Breast epithelium (tissue), 4 donors: ENCODE measurements at places on chromosomes 13 and 19. TPM values are rescaled to one million over a fixed set of nuclear protein-coding genes. Genes with fewer than 3 reads are reported as not detected.

DNA sequence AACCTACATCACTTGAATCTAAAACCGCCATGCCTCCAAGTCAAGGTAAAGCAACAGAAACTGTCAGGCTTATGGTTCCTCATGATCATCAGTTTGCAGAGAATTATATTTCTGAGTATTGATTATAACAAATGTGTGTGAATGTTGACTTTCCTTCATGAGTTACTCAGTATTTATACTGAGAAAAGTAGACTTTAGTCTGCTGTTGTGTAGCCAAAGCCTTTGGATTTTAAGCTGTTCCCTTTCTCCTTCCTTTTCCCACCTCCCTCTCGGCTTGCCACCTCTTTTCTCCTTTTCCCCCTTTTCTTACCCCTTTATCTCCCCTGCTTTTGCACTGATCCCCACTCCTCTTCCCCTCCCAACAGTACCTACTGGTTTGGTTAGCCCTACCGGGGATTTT, 20.7 kb upstream of the GPR18 start:
- no peaks in the 10 kb centered on the region for H3K36me3 ChIP-seq
- H3K27ac ChIP-seq, result no peak overlapping the region
- H3K27me3 ChIP-seq, result no peaks in the 10 kb centered on the region

GRCh38 chr19:18292462-18292809, 11.0 kb upstream of the JUND start:
- no peaks in the 10 kb centered on the region for H3K4me1 ChIP-seq
- peak overlapping the region; percentile 78 for H3K4me3 ChIP-seq
- H3K36me3 ChIP-seq, result no peaks in the 10 kb centered on the region
- H3K27me3 ChIP-seq, result no peaks in the 10 kb centered on the region
- peak; percentile 64 for DNase-seq

DNA sequence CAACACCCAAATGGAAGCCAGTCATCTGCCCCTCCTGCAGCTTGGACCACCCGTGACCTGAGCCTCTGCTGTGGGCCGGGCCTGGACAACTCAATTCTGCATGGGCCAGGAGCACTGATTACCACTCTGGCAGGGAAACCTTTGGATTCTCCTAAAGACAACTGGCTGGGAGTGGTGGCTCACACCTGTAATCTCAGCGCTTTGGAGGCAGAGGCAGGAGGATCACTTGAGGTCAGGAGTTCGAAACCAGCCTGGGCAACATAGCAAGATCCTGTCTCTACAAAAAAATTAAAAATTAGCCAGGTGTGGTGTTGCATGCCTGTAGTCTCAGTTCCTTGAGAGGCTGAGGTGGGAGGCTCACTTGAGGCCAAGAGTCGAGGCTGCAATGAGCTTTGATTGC, 6.5 kb downstream of the EPS15L1 start:
- no peaks in the 10 kb centered on the region for H3K4me1 ChIP-seq
- H3K4me3 ChIP-seq, result no peak overlapping the region
- no peak for DNase-seq
- H3K27ac ChIP-seq, result no peak overlapping the region
- no peaks in the 10 kb centered on the region for H3K36me3 ChIP-seq

HOMER3 gene
- 56.6 TPM for total RNA-seq

GRCh38 chr13:47005756-47006414, 109.0 kb upstream of the HTR2A start:
- H3K27ac ChIP-seq, result no peak overlapping the region
- no peaks in the 10 kb centered on the region for H3K4me1 ChIP-seq
- no peak overlapping the region for H3K4me3 ChIP-seq
- no peak for DNase-seq

GRCh38 chr13:42611086-42611779, 37.3 kb downstream of the TNFSF11 start:
- no peaks in the 10 kb centered on the region for H3K4me1 ChIP-seq
- no peak overlapping the region for H3K27ac ChIP-seq
- no peaks in the 10 kb centered on the region for H3K27me3 ChIP-seq
- no peak for DNase-seq
- H3K36me3 ChIP-seq, result no peaks in the 10 kb centered on the region
- no peak overlapping the region for H3K4me3 ChIP-seq

DNA sequence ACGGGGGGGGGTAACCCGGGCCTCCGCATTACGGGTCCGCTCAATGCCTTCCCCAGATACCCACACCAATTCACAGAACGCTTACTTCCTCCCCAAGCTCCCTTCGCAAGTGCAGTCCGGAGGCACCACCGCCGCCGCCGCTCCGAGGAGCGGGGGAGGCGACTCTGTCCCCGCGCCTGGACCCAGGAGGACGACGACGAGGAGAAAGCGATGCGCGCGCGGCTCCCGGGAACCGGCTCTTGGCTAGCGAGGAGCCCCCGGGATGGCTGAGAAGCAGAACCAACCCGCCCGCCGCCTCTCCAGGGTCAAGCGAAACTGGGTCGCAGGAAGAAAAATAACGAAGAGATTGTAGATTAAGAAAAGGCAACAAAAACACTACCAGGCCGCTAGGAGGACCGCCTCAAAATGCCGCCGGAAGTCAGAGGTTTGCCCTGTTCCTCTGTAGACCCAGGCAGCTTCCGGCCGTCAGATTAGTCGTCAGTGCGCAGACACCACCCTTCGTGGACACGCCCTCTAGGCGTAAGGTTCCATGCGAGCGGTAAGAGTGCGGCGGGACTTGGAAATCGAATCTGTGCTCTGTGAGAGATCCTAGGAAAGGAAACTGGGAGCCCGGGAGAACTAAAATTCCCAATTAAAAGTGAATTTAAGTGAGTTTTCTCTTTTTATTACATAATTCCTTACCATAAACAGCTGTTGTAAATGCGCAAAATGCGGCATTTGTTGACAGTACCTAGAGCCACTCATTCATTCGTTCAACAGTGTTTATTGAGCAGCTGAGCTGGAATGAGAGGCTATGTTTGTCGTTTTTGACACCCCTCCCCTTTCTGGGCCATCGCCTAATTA, at the start of gene ZC3H13:
Gene ZC3H13, minus strand, starts transcription at position 428 of the 843 bp plus-strand sequence. CDS start 7,239 bp downstream, outside the sequence.
- no peaks in the 10 kb centered on the region for H3K4me1 ChIP-seq
- peak within 1 kb of the TSS; percentile 97 for H3K27ac ChIP-seq
- H3K36me3 ChIP-seq, result no peaks in the 10 kb centered on the region
- no peaks in the 10 kb centered on the region for H3K27me3 ChIP-seq

FFAR2 gene
- total RNA-seq, result not detected

SRRM5 gene
- 0.32 TPM for total RNA-seq

SWSAP1 gene
- total RNA-seq, result 2.2 TPM

DNA sequence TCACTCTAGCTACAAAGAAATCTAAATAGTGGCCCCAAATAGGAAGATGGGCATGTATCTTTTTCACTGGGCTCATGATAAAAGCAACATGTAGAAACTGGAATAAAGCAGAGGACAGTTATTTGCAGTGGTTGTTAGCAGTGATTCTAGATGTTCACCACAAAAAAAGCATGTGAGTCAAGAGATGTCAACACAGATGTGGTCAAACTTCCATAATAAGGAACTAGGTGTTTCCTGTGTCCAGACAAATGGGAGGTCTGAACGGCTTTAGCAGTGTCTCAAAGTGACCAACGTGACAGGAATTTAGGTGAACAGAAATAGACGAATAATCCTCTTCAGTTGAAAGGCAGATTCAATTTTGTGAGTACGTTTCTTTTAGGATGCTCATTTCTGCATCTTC, 162.7 kb downstream of the TBC1D4 start:
- no peaks in the 10 kb centered on the region for H3K27me3 ChIP-seq
- no peak for DNase-seq
- no peak overlapping the region for H3K4me3 ChIP-seq
- H3K27ac ChIP-seq, result no peak overlapping the region
- H3K36me3 ChIP-seq, result no peaks in the 10 kb centered on the region

- H3K27ac ChIP-seq, result no peak overlapping the region
- no peaks in the 10 kb centered on the region for H3K27me3 ChIP-seq
- H3K4me1 ChIP-seq, result no peaks in the 10 kb centered on the region
- H3K36me3 ChIP-seq, result no peaks in the 10 kb centered on the region
- DNase-seq, result no peak
Measured at GRCh38 chr19:52748336-52748950, 13.6 kb upstream of the ZNF611 start.

DNA sequence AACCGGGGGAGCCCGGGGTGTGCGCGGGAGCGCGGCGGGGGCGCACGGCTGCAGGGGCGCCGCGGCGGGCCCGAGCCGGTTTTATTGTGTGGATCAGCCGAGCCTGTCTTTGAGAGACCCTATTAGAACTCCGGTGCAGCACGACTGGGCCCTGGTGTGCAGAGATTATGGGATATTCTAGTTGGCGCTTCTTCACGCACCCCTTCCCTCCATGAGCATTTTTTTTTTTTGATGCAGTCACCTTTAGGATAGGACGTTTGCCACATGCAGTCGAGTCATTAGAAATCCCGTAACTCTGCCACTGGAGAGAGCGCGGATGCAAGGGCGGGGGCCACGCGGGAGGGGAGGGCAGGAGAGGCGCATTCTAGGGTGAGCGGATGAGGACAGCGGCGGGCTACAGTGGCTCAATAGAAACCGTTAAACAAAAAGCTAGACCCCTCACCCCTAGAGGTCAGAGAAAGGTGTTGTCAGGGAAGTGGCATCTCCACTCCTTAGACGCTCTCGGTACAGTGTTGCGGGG, 3.7 kb downstream of the FGF9 start:
- H3K4me3 ChIP-seq, result peak overlapping the region; percentile 58
- no peak overlapping the region for H3K27ac ChIP-seq
- no peaks in the 10 kb centered on the region for H3K36me3 ChIP-seq
- peaks cover 2% of the 10 kb centered on the region for H3K27me3 ChIP-seq

TRPM4 gene
- 34.0 TPM for total RNA-seq

FGF22 gene
- 0.48 TPM for total RNA-seq

- no peaks in the 10 kb centered on the region for H3K36me3 ChIP-seq
- peak; percentile 64 for DNase-seq
- H3K4me3 ChIP-seq, result peak within 1 kb of the TSS; percentile 62
- no peaks in the 10 kb centered on the region for H3K4me1 ChIP-seq
Measured at GRCh38 chr19:34480971-34481841, at the start of gene WTIP. Gene WTIP (plus strand): TSS chr19:34481758. CDS start chr19:34481975, 217 bp downstream.

CEACAM8 gene
- not detected for total RNA-seq

- H3K27me3 ChIP-seq, result no peaks in the 10 kb centered on the region
- H3K4me1 ChIP-seq, result no peaks in the 10 kb centered on the region
- DNase-seq, result no peak
- H3K27ac ChIP-seq, result no peak overlapping the region
Measured at GRCh38 chr19:9863759-9864158, 28.6 kb downstream of the PIN1 start.

NKPD1 gene
- total RNA-seq, result 0.16 TPM

CD79A gene
- 1.8 TPM for total RNA-seq

DNA sequence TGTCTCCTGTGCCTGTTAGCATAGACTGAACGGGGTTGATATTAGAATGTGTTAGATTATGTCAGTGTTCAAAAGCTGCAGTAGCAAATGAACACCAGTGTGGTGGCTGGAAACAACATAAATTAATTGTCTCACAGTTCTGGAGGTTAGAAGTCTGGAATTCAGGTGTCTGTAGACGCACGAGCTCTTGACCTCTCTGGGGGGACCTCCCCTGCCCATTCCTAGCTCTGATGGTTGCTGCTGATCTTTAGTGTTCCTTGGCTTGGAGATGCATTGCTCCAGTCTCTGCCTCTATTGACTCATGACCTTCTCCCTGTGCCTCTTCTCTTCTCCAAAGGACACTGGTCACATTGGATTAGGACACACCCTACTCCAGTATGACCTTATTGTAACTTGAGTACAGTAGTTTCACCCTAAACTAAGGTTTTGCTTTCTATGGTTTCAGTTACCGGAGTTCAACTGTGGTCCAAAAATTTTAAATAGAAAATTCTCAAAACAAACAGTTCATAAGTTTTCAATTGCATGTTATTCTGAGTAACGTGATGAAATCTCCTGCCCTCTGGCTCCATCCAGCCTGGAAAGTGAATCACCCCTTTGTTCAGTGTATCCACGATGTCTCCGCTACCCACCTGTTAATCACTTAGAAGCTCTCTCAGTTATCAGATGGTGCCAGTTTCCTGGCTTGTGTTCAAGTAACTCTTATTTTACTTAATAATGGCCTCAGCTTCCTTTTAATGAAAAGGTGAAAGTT, 273.2 kb downstream of the MYO16 start:
- peaks cover 4% of the 10 kb centered on the region for H3K4me1 ChIP-seq
- no peaks in the 10 kb centered on the region for H3K36me3 ChIP-seq
- H3K4me3 ChIP-seq, result no peak overlapping the region
- no peak for DNase-seq
- no peaks in the 10 kb centered on the region for H3K27me3 ChIP-seq
- no peak overlapping the region for H3K27ac ChIP-seq

GRCh38 chr13:93776936-93777335, 550.3 kb downstream of the GPC6 start:
- no peaks in the 10 kb centered on the region for H3K36me3 ChIP-seq
- H3K27ac ChIP-seq, result no peak overlapping the region
- H3K4me3 ChIP-seq, result no peak overlapping the region
- H3K27me3 ChIP-seq, result no peaks in the 10 kb centered on the region
- no peak for DNase-seq
- no peaks in the 10 kb centered on the region for H3K4me1 ChIP-seq

DNA sequence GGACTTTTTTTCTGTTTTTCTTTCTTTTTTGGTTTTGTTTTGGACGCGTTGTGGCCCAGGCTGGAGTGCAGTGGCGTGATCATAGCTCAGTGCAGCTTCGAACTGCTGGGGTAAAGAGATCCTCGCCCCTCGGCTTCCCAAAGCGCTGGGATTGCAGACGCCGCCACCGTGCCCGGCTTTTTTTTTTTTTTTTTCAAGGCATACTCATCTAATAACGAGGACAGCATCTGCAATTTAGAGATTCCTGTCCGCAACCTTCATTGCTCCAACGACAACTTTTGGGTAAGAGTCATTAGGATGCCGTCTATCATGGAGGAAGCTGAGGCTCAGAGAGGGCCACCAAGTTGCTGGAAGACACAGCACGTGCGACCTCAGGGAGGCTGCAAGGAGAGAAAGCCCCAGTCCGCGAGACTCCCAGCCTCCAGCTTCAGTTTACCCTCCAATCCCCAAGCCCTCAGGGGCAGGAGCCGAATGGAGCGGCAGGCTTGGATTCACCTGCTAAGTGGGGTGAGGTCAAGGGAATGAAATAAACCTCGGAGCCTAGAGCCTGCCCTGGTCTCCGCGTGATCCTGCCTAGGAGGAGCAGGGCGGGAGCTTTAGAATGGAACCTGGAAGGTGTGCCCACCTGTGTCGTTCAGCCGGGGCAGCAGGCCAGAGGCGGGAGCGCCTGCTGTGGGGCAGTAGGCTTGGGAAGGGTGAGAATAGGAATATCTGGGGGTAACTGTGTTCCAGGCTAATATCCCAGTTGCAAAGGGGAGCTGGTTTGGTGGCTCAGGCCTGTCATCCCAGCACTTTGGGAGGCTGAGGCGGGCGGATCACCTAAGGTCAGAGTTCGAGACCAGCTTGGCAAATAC, 676 bp upstream of the POLRMT start:
- H3K27me3 ChIP-seq, result no peaks in the 10 kb centered on the region
- H3K27ac ChIP-seq, result peak overlapping the region; percentile 55
- H3K4me3 ChIP-seq, result peak overlapping the region; percentile 78
